Tibial nerve (tissue), 4 donors: ENCODE measurements at places on chromosomes 12 and 14.
A peak's percentile ranks its signal among the peaks of the same experiment; 100 is the strongest.

DNA sequence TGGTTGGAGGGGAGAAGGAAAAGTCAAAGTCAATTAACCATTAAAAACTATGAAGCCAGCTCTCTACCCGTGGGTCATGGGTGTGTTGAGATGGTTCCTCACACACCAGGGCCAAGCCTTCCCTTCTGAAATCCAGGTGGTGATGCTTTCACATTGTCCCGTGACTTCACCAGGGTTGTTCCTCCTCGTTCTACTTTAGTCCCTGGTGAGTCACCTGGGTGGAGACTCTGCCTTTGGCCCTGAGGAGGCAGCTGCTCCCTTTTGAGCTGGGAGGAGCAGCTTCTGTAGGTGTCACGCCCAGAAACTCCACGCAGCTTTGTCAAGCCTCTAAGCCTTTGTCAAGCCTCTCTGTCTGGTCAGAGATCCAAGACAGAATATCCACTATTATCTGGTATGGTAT is 348.3 kb downstream of the BMP4 start:
- DNase-seq: no peak
- no peak overlapping the region for H3K4me3 ChIP-seq
- no peak overlapping the region for H3K27ac ChIP-seq
- no peaks in the 10 kb centered on the region for H3K36me3 ChIP-seq
- no peaks in the 10 kb centered on the region for H3K27me3 ChIP-seq

GRCh38 chr12:58087423-58088127 is 146.2 kb downstream of the ATP23 start:
- no peaks in the 10 kb centered on the region for H3K4me1 ChIP-seq
- H3K36me3 ChIP-seq: no peaks in the 10 kb centered on the region
- H3K27ac ChIP-seq: no peak overlapping the region
- H3K27me3 ChIP-seq: no peaks in the 10 kb centered on the region
- no peak overlapping the region for H3K4me3 ChIP-seq

DNA sequence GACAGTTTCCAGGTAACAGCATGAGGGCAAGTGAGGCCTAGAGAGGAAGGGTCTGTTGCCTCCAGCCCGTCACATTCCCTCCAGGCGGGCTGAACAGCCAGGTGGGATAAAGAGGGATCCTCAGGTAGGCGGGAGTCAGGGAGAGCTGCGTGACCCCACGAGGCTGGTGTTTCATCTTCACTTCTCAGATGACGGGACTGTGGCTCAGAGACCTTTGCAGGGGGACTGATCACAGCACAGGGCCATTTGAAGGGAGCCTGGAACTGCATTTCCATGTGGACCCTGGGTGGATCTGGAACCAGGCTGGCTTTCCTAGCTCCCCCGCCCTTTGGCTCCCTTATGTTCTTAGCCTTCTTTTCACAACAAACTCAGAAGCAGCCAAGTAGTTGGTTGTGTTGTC is 37.4 kb downstream of the SH2B3 start:
- H3K4me1 ChIP-seq: peaks cover 26% of the 10 kb centered on the region
- no peaks in the 10 kb centered on the region for H3K27me3 ChIP-seq
- no peak overlapping the region for H3K4me3 ChIP-seq
- H3K27ac ChIP-seq: no peak overlapping the region
- no peaks in the 10 kb centered on the region for H3K36me3 ChIP-seq

DNA sequence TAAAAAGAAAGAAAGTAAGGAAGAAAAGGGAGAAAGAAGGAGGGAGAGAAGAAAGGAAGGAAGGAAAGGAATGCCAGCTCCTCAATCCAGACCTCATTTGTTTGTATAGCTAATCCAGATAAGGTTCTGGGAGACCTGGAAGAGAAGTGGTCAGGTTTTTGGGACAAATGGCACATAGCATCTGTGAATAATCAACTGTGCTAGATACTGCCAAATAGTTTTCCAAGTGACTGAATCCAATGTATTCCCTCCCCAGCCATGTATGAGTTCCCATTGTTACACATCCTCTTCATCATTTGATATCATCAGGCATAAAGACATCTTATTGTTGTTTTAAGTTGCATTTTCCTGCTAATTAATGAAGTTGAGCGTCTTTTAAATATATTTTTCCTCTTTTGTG is 18.6 kb upstream of the PTGR2 start:
- no peak overlapping the region for H3K4me3 ChIP-seq
- DNase-seq: no peak
- no peaks in the 10 kb centered on the region for H3K4me1 ChIP-seq
- peak overlapping the region; percentile 72 for H3K27ac ChIP-seq

GRCh38 chr14:76727384-76727783 is 33.9 kb upstream of the VASH1 start:
- H3K27ac ChIP-seq: no peak overlapping the region
- DNase-seq: no peak
- no peaks in the 10 kb centered on the region for H3K27me3 ChIP-seq
- H3K36me3 ChIP-seq: no peaks in the 10 kb centered on the region
- H3K4me3 ChIP-seq: no peak overlapping the region

DNA sequence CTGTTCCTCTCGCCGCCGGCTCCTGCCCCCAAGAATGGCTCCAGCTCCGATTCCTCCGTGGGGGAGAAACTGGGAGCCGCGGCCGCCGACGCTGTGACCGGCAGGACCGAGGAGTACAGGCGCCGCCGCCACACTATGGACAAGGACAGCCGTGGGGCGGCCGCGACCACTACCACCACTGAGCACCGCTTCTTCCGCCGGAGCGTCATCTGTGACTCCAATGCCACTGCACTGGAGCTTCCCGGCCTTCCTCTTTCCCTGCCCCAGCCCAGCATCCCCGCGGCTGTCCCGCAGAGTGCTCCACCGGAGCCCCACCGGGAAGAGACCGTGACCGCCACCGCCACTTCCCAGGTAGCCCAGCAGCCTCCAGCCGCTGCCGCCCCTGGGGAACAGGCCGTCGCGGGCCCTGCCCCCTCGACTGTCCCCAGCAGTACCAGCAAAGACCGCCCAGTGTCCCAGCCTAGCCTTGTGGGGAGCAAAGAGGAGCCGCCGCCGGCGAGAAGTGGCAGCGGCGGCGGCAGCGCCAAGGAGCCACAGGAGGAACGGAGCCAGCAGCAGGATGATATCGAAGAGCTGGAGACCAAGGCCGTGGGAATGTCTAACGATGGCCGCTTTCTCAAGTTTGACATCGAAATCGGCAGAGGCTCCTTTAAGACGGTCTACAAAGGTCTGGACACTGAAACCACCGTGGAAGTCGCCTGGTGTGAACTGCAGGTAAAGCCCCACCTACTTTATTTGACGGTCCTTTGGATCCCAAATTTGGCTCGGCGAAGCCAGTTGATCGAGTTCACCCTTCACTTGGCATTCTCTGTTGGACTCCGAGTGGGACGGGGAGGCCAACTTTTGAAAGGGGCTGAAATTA is 1.5 kb downstream of the WNK1 start:
- DNase-seq: peak; percentile 17
- peaks cover 48% of the 10 kb centered on the region for H3K4me1 ChIP-seq
- H3K4me3 ChIP-seq: peak overlapping the region; percentile 96
- H3K27me3 ChIP-seq: no peaks in the 10 kb centered on the region
- no peaks in the 10 kb centered on the region for H3K36me3 ChIP-seq

GRCh38 chr12:28222081-28222700 is 31.9 kb downstream of the CCDC91 start:
- no peaks in the 10 kb centered on the region for H3K36me3 ChIP-seq
- no peaks in the 10 kb centered on the region for H3K27me3 ChIP-seq
- no peak overlapping the region for H3K27ac ChIP-seq
- peaks cover 3% of the 10 kb centered on the region for H3K4me1 ChIP-seq

GRCh38 chr12:94230357-94230905 is 82.1 kb downstream of the PLXNC1 start:
- H3K36me3 ChIP-seq: peaks cover 6% of the 10 kb centered on the region
- H3K27me3 ChIP-seq: no peaks in the 10 kb centered on the region
- H3K4me1 ChIP-seq: no peaks in the 10 kb centered on the region
- no peak for DNase-seq

DNA sequence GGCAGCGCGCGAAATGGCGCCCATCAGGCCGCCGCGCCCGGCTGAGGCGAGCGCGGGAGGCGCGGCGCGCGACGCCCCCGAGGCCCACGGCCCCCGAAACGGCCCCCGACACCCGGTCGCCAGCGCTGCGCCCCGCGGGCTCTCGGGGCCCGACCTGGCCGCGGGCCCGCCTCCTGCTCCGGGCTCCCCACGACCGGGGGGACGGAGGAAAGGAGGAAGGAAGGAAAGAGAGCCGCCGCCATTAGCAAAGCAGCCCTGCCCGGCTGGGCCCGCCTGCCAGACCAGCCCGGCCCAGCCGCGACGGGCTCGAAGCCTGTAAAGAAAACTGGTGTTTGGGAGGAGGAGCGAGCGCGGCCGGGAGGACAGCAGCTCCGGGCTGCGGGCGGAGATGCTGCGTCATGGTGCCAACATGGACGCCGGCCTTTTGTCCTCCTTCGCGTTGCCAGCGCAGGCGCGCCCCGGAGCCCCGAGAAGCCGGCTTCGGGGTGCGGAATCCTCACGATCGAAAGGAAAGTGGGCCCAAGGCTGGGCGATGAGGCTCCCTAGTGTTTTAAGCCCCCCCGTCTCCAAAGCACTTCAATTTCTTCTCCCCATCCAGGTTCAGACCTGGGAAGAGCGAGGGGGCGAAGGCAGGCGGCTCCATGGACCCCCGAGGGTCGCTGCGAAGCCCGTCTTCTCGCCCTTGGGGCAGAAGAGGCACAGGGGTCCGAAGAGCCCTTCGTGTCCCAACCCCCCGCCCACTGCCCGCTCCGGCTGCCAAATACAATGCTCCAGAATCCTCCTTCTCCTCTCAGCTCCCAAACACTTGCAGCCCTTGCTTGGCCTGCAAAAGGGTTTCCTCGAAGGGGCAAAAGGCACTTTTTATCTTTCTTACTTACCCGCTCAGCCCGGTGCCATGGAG is 2.9 kb upstream of the SETD1B start:
- H3K36me3 ChIP-seq: no peaks in the 10 kb centered on the region
- peak overlapping the region; percentile 88 for H3K4me3 ChIP-seq
- DNase-seq: peak; percentile 64
- H3K27ac ChIP-seq: peak overlapping the region; percentile 100
- no peaks in the 10 kb centered on the region for H3K27me3 ChIP-seq
- H3K4me1 ChIP-seq: peaks cover 37% of the 10 kb centered on the region

DNA sequence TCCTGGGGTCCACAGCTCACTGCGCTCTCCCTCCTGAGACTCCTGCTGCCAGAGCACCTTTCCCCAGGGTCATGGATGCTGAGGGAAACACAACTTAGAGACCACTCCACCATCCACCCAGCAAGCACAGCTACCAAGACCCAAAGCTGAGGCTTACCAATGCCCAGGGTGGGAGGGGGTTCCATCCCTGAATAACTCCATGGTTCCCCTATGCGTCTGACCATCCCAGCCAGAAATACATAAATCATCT is 36.3 kb downstream of the DAD1 start:
- H3K27me3 ChIP-seq: no peaks in the 10 kb centered on the region
- DNase-seq: no peak
- no peak overlapping the region for H3K27ac ChIP-seq
- no peaks in the 10 kb centered on the region for H3K4me1 ChIP-seq
- no peak overlapping the region for H3K4me3 ChIP-seq

GRCh38 chr12:85405781-85406522 is 125.9 kb downstream of the ALX1 start:
- H3K27me3 ChIP-seq: no peaks in the 10 kb centered on the region
- H3K27ac ChIP-seq: no peak overlapping the region
- no peak for DNase-seq
- H3K36me3 ChIP-seq: no peaks in the 10 kb centered on the region

DNA sequence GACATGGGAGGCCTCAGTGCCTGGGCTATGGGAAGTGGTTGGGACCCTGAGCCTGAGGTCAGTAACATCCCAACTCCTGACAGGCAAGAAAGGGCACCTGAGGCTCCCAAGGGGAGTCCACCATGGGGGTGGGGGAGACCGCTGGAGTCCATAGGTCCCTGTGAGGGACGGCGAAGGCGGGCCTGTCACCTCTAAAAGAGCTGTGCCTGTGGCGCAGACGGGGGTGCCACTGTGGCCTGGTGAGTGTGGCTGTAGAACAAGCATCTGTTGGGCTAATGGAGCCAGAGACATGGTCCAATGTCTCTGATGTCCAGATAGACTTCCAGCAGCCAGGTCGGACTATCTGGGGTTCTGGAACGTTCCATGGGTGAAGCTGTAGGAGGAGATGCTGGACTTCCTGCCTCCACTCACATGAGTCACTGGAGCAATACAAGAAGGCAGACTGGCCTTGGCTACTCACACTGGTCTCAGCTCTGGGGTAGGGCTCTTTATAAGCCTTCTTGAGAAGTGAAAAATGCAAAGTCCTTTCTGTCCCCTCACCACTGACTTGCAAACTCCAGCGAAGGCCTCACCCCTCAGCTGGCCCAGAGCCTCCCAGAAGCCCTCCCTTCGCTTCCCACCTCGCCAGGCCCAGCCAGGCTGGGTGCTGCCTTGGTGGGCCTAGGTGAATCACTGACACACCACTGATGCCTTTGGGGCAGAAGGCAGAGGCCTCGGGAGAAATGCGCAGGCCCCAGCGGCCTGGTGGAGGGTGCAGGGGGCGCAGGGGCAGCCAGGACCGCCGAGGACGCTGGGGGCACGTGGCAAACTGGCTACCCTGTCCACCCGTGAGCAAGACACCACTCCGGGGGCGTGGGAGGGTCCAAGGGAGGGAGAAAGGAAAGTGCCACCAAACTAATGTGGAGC is 1.1 kb upstream of the TRAF3 start:
- no peak overlapping the region for H3K4me3 ChIP-seq
- no peak for DNase-seq
- H3K27ac ChIP-seq: peak overlapping the region; percentile 74
- H3K4me1 ChIP-seq: peaks cover 22% of the 10 kb centered on the region

GRCh38 chr14:89616852-89617341 is 199.9 kb upstream of the FOXN3 start:
- H3K27ac ChIP-seq: peak overlapping the region; percentile 64
- H3K4me3 ChIP-seq: no peak overlapping the region
- no peaks in the 10 kb centered on the region for H3K36me3 ChIP-seq
- no peaks in the 10 kb centered on the region for H3K27me3 ChIP-seq
- no peak for DNase-seq

GRCh38 chr14:44149597-44149996 is 357.5 kb downstream of the FSCB start:
- no peaks in the 10 kb centered on the region for H3K4me1 ChIP-seq
- H3K27ac ChIP-seq: no peak overlapping the region
- DNase-seq: no peak
- H3K36me3 ChIP-seq: no peaks in the 10 kb centered on the region
- no peak overlapping the region for H3K4me3 ChIP-seq

- peaks cover 8% of the 10 kb centered on the region for H3K4me1 ChIP-seq
- H3K4me3 ChIP-seq: peak overlapping the region; percentile 86
- DNase-seq: no peak
These were observed 1.5 kb downstream of the HIF1A start for GRCh38 chr14:61696753-61697318.

DNA sequence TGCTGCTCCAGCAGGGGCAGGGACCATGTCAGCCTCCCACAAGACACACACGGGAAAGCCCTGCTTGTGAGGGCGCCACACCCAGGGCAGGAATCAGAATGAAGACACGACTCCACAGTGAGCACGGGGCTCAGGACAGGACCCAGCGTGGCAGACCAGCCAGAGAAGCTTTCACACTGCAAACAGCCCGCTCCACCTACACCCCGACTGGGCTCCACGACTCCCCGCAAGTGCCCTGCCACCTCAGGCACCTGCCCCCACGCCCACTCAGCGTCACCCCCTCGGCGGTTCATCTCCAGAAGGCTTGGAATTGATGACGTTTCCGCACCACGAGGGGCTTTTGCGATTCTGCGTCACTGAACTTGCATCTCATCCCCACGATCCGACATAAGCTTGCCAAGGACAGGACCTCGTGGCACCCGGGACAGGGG is 91.1 kb downstream of the FBXL14 start:
- no peak overlapping the region for H3K27ac ChIP-seq
- no peak for DNase-seq
- no peaks in the 10 kb centered on the region for H3K36me3 ChIP-seq
- no peak overlapping the region for H3K4me3 ChIP-seq
- peaks cover 3% of the 10 kb centered on the region for H3K4me1 ChIP-seq
- H3K27me3 ChIP-seq: no peaks in the 10 kb centered on the region

GRCh38 chr12:81998761-81999378 is 239.7 kb upstream of the PPFIA2 start:
- no peak for DNase-seq
- H3K27me3 ChIP-seq: no peaks in the 10 kb centered on the region
- H3K27ac ChIP-seq: no peak overlapping the region
- no peaks in the 10 kb centered on the region for H3K4me1 ChIP-seq
